Hippocampal formation (tissue), 2 donors: ENCODE measurements at places on chromosomes 3 and 15.

GRCh38 chr15:67023517-67024313 is 41.7 kb upstream of the SMAD3 start:
- no peak for DNase-seq

GRCh38 chr15:92571824-92572223 is 83.8 kb downstream of the FAM174B start:
- DNase-seq: no peak

DNA sequence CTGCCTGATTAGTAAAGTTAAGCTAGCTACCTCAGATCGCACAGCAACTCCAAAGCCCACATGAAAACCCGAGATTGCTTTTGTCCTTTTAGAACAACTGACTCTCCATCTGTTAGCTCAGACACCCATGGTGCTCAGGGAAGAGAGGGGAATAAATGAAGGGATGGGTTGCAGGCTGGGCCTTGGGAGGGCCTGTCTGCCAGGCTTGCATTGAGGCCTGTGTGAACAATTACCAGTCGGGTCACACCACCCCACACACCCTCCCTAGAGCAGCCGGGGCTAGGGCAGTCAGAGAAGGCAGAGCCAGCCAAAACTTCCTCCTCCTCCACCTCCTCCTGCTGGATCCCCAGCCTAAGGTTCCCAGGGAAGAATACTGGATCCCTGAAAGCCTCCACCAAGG is 8.8 kb upstream of the PRKAR2A start:
- no peak for DNase-seq

DNA sequence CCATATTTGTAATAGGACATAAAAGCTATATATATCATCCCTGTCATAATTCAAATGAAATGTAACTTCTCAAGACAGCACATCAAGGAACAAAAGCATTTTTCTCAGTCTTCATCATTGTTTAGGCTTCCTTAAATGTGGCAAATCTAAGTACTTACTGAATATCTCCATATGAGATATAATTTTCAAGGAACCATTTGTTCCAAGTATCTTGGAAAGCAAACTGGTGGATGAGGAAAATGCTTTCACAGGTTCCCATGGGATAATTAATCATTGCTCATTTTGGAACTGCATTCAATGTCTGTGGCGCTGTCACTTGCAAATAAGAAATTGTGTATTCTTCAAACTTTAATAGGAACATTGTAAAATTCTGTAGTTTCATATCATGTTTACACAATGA is 52.6 kb upstream of the ZNF385D start:
- DNase-seq: no peak

- DNase-seq: no peak
Measured at GRCh38 chr15:65286069-65286703, 497 bp downstream of the PARP16 start.

GRCh38 chr15:25733856-25734679 is 129.1 kb downstream of the ATP10A start:
- no peak for DNase-seq

- peak; percentile 23 for DNase-seq
Measured at GRCh38 chr3:123081718-123082369, 15.0 kb downstream of the PDIA5 start.

DNA sequence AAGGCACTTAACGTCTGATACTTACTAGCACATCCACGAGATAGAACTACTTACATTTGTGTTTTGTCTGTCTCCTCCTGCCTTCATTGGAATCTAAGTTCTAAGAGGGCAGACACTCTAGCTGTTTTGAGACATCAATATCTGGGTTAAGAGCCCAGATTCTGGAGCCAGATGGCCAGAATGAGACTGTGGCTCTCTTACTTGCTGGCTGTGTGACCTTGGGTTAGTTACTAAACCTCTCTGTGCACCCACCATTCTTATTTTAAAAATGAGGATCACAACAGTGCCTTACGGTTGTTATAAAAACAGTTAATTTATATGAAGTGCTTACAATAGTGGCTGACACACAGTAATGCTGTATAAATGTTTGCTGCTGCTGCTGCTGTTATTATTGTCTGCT is 7.7 kb downstream of the STARD5 start:
- DNase-seq: no peak

GRCh38 chr3:159210336-159210735 is 408.5 kb downstream of the MFSD1 start:
- no peak for DNase-seq

DNA sequence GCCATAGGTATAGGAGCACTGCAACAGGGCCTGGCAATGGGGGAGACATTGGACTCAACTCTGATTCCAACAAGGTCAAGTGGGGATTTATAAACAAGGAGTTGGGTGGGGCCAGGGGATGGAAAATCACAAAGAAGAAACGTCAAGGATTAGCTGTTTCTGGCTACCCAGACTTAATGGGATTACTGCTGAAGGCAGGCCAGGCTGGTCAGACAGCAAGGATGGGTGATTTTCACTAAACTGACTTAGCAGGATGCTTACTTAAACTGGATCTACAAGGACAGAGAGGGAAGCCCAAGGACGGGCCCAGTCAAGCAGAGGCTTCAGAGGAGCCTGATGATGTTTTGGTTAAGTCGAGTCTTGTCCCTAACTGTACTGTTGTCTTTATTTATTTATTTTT is 76.2 kb downstream of the USP13 start:
- no peak for DNase-seq

GRCh38 chr3:168168743-168169142 is 73.0 kb upstream of the GOLIM4 start:
- no peak for DNase-seq

- peak; percentile 37 for DNase-seq
Measured at GRCh38 chr15:68585574-68586273, 6.9 kb downstream of the CORO2B start.

GRCh38 chr3:99365979-99366378 is 272.4 kb upstream of the COL8A1 start:
- DNase-seq: no peak

DNA sequence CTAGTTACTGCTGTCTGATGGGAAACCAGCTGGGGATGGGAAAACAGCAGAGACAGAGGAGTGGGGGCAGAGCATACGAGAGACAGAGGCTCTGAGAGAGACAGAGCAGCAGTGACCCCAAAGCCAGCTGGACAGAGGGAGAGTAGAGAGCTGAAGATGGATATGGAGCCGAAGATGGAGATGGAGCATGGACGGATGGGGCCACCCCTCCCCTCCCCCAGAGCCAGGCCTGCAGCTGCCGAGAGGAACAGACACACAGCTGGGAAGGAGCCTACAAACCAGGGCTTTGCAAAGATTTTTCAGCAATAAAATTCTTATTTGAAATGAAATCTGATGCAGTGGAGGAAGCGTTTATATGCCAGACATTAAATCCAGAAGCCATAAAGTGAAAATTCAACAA is 167.6 kb upstream of the LINGO1 start:
- no peak for DNase-seq

GRCh38 chr15:75076277-75076676 is 52.9 kb downstream of the PPCDC start:
- DNase-seq: no peak
